ENCODE measurements at places on chromosomes 6 and 20.

DNA sequence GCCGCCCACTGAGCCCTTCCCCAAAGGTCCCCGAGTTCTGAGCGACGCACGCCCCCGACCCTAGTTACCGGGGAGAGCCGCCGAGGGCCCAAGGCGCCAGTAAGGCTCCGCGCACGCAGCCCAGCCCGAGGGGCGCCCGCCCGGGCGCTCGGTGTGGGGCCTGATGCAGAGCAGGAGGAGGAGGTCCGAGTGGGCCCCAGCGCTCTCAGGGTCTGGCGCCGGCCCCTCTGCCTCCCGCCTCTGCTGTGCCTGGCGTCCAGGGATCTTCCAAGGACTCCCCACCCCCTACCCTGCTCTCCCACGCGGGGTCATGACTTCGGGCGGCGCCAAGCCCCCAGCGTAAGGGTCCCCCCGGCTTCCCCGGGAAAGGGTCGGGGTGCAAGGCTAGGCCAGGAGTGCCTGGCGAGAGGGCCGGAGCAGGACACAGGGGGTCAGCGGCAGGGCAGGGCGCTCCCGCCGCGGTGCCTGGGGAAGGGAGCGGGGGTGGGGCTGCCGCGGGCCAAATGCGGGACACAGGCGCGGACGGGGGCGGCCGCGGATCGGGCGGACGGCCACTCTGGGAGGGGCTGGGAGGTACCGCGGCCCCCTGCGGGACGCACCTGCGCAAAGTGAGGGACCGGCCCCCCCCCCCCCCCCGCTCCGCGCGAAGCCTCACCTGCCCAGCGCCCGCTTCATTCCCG, 637 bp downstream of the ABHD12 start:
- no peak for DNase-seq

DNA sequence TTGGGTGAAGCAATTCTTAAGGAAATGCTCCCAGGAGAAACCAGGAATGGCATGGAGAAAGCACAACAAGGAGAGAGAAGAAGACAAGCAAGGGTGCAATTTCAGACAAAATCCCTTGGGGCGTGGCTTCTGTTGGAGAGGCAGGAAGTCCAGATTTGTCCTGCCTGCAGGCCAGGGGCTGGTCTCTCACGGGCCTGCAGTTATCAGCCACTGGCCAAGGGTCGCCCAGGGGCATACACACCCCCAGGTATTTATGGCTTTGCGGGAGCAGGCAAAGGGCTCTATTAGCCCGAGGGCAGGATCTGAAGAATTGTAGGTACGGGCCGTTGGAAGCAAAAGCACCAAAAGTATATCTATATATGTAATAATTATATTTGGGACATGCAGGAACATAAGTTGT, 87.7 kb downstream of the IYD start:
- DNase-seq: no peak

DNA sequence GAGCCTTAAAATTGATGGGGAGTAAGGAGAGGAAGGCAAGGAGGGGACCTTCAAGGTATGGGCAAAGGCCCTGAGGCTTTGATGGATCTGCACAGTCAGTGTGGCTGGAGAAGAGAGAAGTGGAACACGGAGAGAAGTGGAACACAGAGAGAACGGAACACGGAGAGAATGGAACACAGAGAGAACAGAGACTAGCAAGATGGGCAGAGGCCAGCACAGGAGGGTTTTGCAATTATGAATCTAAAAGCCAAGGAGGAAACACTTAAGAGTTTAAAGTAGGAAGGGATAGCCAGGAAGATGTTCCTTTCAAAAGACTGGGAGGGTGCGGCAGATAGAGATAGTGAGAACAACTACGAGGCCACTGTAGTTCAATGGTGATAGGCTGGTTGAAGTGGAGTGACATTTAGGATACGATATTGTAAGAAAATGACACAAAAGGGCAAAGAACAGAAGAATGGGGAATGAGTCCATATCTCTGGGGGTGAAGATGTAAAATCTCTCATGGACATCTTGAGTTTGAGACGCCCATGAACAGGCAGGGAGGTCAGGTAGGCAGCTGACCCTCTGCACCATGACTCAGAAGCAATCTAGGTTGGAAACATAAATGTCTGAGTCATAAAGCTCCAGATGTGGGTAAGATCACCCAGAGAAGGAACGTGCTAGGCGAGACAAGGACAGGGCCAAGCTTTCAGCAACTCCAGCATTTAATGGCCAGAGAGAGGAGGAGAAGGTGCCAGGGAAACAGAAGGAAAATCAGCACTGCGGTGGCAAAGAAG, 25.4 kb downstream of the ZMYND8 start:
- no peak for DNase-seq

- DNase-seq: no peak
Observed at GRCh38 chr6:87710090-87710489, 8.1 kb upstream of the AKIRIN2 start.

DNA sequence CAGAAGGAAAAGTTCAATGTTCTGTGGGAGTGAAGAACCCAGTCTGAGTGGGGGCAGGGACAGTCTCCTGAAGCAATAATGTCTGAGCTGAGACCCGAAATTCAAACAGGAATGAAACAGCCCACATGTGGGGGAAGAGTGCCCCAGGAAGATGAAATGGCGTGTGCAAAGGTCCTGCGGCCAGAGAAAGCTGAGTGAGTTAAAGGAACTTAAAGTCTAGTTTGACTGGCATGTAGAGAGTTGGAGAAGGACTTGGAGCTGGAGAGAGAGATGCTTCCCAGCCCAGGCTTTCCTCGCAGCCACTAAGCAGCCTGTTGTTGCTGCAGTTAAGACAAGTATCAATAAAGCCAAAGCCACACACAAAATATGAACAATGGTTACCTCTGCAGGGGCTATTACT, 38.0 kb upstream of the MDGA1 start:
- no peak for DNase-seq

- DNase-seq: no peak
Observed at GRCh38 chr20:15889514-15890256, 683.6 kb downstream of the KIF16B start.

GRCh38 chr6:70616728-70617260, 50.1 kb downstream of the SDHAF4 start:
- no peak for DNase-seq

DNA sequence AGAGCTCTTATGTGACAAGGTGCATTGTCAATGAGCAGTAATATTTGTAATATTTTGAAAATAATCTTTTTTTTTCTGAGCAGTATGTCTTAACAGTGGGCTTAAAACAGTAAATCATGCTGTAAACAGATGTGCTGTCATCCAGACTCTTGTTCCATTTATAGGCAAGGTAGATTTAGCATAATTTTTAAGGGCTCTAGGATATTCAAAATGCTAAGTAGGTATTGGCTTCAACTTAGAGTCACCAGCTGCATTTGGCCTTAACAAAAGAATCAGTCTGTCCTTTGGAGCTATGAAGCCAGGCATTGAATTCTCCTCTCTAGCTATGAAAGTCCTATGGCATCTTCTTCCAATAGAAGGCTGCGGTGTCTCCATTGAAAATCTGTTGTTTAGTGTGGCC, 63.7 kb downstream of the ME1 start:
- DNase-seq: no peak

GRCh38 chr6:87766211-87766610, 64.2 kb upstream of the AKIRIN2 start:
- no peak for DNase-seq

- DNase-seq: no peak
Observed at GRCh38 chr6:136647363-136647852, 97.2 kb upstream of the MAP7 start.

DNA sequence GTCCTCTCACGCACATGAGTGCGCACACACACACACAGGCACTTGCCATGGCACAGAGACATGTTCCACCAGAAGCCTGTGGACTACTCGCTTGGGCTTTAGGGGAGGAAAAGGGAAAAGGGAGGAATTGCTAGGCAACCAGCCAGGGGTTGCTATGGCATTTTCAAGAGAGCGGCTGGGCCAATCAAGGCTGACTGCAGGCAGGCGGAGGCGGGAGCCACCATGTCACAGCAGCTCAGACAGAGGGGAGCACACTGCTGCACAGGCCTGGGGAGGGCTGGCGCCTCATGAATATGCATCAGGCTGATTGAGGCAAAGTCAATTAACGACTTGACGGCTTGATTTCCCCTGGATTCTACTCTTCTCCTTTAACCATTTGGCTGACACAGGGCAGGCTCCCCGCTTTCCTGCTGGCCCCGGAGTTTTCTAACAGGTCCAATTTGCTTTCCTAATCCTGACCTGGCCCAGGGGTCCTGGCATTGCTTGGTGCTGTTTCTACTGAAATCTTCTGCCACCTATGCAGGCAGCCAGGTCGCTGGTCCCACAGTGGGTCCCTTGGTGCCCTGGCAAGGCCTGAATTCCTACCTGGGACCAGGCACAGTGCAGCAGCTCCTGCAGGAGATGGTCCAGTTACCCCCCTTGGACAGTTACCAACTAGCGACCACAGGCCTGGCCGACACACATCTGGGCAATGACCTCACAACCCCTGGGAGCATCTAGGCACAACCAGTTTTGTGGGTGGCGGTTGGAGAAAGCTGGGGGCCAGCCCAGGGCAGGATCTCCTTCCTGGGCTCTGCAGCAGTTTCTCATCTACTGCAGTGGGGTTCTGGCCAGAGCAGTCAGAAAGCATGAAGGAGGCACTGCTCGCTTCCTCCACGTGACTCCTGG, 52.1 kb downstream of the YTHDF1 start:
- no peak for DNase-seq

GRCh38 chr6:133202610-133203343, 38.4 kb upstream of the EYA4 start:
- no peak for DNase-seq

- DNase-seq: no peak
Observed at GRCh38 chr6:1604158-1605003, 5.3 kb upstream of the FOXC1 start.

DNA sequence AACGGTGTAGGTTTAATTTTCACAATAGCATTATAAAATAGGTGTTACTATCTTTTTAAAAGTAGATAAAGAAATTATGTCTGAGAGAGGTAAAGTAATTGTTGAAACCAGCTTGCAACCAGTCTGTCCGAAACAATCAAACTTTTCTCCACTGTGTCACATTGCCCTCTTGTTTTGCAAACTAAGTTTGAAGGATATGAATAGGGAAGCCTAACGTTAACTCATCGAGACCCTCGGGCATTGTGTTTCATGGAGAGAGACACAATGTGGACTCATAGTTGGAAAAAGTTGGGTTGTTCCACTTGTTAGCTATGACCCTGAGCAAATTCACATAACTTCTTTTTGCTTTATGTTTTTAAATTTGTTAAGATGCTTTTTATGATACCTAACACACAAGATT, 254.4 kb upstream of the IMPG1 start:
- DNase-seq: no peak

GRCh38 chr6:26476896-26477295, 19.1 kb downstream of the BTN2A1 start:
- no peak for DNase-seq

DNA sequence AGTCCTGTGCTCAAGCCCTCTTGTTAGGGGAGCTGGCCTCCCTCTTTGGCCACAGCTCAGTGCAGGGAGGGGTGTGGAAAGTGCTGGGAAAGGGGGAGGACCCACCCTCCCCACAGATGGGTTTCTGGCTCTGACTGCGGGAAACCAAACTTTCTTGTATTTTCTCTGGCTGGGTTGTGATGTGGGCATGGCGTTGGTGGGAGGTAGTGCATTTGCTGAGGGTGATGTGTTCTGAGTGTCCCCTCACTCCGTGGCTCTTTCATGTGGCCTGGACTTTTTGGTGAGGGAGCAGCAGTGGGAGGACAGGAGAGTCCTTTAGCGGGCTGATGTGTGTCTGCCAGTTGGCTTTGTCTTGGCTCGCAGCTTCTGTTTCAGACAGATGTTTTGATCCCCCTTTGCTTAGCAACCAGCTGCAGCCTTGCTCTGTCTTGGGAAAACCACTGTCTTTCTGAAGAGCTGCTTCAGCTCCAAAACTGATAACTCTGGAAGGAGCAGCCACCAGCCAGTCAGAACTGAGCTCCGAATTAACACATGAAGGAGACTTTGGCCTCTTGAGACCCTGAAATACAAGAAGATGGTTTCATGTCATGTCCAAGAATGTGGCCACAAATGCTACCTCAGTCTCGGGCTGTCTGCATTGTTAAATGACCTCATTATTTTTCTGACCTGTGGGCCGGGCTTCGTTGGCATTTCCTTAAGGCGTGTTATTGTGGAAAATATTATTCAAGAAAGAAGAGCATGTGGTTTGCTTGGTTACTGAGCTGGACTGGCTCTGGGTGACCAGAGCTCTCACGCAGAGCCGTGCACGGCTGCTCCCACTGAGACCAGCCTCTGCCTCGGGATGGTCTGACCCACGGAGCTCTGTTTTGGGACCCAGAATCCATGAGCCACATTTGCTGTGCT, 21.5 kb downstream of the SYNJ2 start:
- DNase-seq: no peak

GRCh38 chr6:56934876-56935275, 20.0 kb upstream of the BEND6 start:
- DNase-seq: no peak

DNA sequence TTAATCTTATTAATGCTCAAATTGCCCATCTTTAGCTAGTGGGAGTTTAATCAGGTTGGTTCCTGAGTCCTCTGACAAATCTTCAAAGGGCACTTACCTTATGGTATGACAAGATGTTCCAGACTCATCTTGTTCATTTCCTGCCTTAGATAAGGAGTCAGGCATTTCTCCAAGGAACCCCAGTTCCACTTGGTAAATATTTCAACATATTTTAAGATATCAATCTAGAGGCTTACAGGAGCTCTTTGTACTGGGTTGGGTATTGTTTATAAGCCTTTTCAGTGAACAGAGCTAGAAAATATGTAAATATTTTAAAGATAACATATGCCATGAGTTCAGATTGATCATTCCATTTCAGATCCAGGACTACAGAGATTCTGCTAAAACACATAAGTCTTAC, 159.8 kb downstream of the RCAN2 start:
- no peak for DNase-seq

- no peak for DNase-seq
Observed at GRCh38 chr6:135651964-135652755, 154.6 kb upstream of the AHI1 start.

- no peak for DNase-seq
Observed at GRCh38 chr20:60219984-60220562, 261.9 kb downstream of the CDH26 start.

DNA sequence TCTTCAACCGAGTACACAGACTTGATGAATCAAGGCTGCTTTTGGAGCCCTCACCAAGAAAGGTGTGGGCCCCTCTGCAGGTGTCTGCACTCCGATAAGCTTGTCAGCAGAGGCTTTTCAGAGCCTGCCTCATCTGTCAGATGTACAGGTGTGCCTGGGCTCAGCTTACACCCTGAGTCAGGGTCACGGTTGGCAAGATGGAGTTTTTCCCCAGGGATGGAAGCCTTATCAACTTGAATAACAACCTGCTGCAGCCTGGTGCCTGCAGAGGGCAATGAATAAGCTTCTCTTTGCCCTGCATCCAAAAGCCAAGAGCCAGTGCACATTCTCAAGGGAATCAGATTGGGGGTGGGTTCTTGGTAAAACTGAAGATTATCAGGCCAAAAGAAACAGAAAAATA, 427.1 kb downstream of the CD83 start:
- no peak for DNase-seq

DNA sequence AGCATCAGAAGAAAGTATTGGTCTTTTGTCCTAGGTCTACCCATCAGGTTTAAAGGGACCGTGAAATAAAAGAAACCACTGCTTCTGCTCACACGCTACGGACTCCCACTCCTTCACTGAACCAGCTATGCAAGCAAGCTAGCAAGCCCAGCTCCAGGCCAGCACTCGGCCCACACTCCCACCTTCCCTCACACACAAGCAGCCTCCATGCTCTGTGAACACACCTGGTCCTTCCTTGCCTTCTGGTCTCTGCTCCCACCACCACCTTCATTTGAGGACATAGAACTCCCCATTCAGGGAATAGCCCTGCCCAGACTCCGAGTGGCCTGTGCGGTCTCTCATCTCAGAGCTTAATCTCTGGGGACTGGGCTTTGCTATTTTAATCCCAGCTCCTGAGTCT, 436.4 kb upstream of the CDH4 start:
- DNase-seq: no peak

GRCh38 chr6:44217332-44218143, 812 bp downstream of the MYMX start:
- no peak for DNase-seq

Data from cortex of kidney (tissue), 1 donor.